Activated T-helper 1 cell treated with anti-CD3 and anti-CD28 coated beads, Interleukin-12 subunit alpha, Interleukin-12 subunit beta, Interleukin-2, Interleukin-4 antibody, amounts not matched to agents 30 ng/mL and 10 ng/mL and 1 ng/mL, durations not matched to agents 14 hours and 24 hours and 36 hours (primary cell): ENCODE measurements at places on chromosomes 4 and X. TPM values are rescaled to one million over a fixed set of nuclear protein-coding genes. Genes with fewer than 3 reads are reported as not detected.

The GCNA gene
- total RNA-seq, result 4.3 and 4.8 TPM in 2 replicates

The IDUA gene
- total RNA-seq, result 33.8 and 34.3 TPM in 2 replicates

The SSX2 gene
- total RNA-seq, result not detected in 2 replicates

The NAP1L3 gene
- 0.42 and 0.70 TPM in 2 replicates for total RNA-seq

The CFAP47 gene
- not detected in 2 replicates for total RNA-seq

The BMX gene
- total RNA-seq, result not detected in 2 replicates

The FRMD7 gene
- not detected in 2 replicates for total RNA-seq

The SSX4B gene
- not detected in 2 replicates for total RNA-seq

DNA sequence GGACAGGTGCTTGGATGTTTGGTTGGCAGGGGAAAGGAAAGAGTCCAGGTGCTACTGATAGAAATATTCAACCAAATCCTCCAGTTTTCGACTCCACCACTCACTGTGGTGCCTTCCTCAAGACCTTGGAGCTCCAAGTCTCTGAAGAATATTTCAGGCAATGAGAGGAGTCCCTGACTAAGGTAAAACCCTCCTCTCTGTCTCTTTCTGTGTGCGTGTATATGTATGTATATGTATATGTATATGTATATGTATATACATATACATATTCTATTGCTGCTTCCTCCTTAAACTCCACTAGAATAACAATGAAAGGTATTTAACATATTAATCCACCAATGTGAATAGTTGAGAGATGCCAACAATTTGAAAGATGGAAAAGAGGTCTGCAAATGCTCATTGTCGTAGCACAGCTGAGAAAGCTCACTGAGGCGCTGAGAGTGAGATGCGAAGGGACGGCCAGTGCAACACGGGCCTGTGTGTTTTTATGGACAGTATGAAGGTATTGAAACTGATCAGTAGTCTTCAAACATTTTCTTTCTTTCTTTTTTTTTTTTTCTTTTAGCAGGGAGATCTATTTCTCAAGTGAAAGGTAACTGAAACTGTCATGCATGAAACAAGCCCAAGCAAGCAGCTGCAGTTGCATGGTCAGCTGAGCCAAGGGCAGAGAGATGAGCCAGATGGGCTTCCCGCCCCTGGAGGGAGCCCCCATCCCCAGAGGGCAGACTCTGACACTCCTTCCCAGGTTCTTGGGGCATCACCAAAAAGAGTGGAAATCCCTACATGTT is 41.1 kb upstream of the HS3ST1 start:
- no peak for DNase-seq

DNA sequence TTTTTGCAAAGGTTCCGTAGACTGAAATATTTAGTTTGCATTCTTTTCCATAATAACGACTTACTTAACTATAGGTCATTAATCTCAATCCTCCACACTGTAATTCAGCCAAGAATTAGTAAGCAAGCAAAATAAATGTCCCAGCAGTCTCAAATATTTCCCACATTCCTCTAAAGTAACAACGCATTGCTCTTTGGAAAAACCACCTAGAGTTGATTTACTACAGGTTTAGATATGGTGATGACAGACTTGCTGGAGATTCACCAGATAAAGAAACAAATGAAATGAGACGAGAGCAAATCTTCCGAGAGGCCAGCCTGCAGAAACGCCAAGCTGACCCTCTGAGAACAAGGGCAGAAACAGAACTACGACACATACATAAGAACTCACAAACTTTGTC is 28.9 kb downstream of the TENM3 start:
- no peak for DNase-seq

DNA sequence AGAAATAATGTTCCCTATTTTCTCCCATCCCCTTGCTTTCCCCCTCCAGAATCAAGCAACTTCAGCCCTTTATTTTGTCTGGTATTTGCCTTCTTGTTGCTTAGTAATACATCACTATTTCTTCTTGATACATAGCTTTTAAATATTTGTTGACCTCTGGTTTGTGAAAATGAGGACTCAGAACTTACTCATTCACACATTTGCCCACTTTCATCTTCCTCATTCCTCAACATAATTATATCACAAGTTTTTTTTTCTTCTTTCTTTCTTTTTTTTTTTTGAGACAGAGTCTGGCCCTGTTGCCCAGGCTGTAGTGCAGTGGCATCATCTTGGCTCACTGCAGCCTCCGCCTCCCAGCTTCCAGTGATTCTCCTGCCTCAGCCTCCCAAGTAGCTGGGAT is 28.9 kb upstream of the NDUFC1 start:
- no peak for DNase-seq

DNA sequence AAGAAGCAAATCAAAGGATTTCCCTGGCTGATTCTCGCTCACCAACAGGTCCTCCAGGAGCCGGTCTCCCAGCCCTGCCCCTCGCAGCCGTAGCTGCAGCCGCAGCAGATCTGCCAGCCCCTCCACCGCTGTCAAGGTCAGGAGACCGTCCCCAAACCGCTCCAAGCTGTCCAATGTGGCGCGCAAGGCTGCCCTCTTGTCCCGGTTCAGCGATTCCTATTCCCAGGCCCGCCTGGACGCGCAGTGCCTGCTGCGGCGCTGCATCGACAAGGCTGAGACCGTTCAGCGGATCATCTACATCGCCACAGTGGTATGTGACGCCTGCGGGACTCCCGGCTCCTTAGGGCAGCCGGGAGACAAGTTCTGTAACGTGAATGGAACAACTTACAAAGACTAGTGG is 25.6 kb downstream of the SPATA18 start:
- no peak for DNase-seq

- no peak for DNase-seq
These were observed 39.8 kb upstream of the VCX3A start for GRCh38 chrX:6574762-6575161.

- no peak for DNase-seq
These were observed 856 bp downstream of the SLC9B1 start for GRCh38 chr4:103018391-103019307.

- DNase-seq, result no peak
These were observed 19.2 kb upstream of the PLCXD1 start for GRCh38 chrX:261919-262352.

DNA sequence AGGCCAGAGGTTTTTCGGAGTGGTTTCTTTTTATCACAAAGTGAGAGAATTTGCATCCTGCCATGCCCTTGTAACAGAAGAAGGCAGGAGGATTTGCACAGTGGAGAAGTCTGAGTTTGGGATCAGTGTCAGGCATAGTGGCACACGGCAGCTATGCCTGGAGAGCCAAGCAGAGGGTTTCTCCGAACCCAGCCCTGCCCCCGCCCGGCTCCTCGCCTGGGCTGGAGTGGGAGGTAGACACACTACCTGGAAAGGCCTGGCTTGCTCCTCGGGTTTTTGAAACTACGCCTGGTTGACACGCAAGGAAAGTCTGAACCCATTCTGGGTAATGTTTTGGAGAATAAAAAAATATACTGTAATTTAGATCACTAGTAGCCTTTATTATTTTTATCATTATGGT is 1653.6 kb upstream of the TENM3 start:
- no peak for DNase-seq

- no peak for DNase-seq
These were observed 56.3 kb downstream of the FHDC1 start for GRCh38 chr4:152992466-152992865.
